ENCODE measurements at places on chromosomes 12 and 14.

DNA sequence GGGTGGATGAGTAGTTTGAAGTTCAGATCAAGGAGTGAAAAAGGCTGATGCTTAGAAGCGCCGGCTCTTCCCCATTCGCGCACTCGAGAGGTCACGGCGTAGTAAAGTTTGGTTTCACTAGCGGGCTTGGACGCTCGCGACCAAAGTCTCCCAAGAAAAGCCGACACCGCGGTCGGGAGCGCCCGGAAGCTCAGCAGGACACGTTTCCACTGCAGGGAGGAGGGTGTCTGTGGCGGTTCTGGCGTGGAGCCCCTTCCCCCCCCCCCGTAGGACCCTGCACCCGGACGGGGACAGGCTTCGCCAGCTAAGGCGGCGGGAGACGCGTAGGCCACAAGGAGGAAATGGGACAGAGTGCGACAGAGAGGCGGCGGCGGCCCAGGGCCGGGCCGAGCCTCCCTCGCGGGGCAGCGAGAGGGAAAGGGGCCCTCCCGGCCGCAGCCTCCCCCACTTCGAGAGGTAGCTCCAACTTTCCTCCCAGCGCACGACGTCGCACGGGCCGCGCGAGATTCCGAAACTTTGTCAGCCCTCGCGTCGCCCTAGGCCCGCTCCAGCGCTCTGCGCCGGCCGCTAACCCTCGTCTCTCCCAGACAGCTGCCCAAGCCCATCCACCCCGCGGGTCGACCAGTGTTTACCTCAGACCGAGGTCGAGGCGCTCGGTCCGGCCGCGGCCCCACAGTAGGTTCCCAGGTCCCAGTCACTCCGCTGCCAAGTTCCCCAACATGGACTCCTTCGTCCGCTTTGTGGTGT lies 480 bp downstream of the SCAF11 start:
- DNase-seq = peak; percentile 14

DNA sequence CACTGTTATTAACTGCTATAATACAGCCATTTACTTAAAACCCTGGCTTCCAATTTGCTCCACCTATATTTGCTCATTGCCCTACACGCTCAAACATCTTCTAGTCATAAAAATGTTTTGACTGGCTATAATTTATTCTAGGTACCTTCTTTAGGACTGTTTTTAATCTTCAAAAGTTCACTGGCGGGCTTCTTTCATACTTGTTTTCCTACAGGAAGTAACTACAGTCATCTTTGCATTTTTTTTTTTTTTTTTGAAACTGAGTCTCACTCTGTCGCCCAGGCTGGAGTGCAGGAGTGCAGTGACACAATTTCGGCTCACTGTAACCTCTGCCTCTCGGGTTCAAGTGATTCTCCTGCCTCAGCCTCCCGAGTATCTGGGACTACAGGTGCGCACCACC lies 32.5 kb downstream of the MPHOSPH9 start:
- DNase-seq = no peak

GRCh38 chr12:23025372-23026016 lies 400.5 kb downstream of the ETNK1 start:
- DNase-seq = no peak

GRCh38 chr14:95355422-95355821 lies 35.7 kb upstream of the CLMN start:
- DNase-seq = no peak

DNA sequence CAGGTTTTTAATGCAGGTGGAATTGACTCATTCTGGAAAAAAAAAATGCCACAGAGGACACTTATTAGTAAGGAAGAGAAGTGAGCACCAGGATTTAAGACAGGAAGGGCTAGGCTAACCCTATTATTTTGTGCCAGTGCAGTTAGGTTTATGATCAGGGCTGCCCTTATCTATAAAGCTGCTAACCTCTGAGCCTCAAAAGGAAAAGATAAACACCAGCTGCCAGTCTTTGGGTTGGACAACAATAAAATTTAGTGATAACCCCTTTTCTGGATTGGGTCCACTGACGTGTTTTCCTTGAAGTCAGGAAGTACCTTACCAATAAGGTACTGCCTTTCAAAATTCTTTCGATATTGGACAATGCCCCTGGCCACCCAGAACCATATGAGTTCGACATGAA lies 128.9 kb downstream of the NUBPL start:
- DNase-seq = no peak

All from SIG-M5 (cell line).